ENCODE measurements at places on chromosomes 2 and 18.

- DNase-seq = no peak
Observed at GRCh38 chr2:108436976-108437375, 12.0 kb upstream of the GCC2 start.

DNA sequence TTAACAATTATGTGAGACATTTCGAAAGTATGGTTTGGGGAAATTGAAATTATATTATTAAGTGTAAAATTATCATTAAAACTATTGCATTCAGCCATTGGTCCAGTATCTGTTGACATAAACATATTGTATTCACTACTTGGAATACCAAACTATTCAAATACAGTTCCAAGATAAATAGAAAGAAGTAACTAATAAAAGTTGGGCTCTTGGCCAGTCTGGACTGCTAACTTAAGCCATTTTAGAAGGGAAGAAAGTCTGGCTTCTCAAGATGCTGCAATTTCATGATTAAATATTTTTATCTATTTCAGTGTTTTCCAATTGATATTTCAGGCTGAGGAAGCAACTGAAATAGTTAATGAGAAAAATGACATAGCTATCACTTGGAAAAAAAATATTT, 109.8 kb upstream of the CHRNA1 start:
- DNase-seq = no peak

DNA sequence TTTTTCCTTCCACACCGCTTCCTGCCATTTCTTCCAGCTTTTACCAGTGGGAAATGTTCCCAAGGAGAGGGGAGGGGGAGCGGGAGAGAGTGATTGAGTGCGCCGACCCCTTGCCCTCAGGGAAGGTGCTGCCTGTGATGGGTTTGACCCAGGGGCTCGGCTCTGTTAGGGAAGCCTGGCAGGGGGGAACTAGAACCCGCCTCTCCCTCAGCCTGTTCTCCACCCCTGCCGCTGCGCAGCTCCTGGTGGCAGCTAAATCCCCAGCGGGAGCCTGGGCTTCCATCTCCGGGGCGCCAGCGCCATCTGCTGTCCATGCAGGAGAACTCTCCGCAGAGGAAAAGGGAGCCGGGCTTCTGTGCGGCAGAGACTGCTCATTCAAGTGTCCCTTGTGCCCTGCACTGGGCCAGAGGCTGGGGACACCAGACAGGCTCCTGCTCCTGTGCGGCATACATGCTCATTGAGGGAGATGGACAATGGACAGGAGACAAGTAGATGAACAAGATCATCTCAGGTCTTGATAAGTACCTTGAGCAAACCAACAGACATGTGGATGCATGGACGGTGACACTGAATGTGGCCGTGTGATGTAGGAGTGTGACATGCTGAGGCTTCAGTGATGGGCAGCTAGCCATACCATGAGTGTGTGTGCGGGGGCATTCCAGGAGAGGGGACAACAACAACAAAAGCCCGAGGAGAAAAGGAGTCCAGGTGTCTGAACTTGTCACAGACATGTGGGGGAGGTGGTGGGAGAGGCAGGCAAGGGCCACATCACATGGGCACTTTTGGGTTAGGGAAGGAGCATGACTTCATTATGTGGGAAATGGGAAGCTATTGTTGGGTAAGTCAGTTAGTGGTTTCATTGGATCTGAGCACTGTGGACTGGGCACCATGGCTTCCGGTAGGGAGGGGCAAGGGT, 13.3 kb downstream of the CHPF start:
- peak; percentile 85 for DNase-seq

DNA sequence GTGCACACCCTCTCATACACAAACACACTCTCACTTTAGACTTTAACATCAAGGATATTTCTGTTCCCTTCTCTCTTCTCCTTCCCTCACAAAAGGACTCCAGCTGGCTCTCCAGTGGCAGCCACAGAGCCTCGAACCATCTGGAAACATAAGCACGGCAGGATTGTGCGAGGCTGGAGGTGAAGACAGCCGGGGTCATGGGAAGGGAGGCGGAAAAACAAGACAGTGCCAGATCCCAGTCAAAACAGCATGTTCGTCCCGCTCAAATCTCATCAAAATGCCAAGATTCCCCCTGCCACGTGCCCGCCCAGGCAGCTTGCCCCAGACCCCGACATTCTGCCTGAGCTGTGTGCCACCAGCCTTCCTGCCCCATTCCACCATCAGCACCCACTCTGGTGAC, 180.3 kb downstream of the ZBTB7C start:
- DNase-seq = no peak

GRCh38 chr18:24726727-24727492, 266.5 kb downstream of the HRH4 start:
- DNase-seq = peak; percentile 81

GRCh38 chr2:68744366-68744912, 9.8 kb downstream of the ARHGAP25 start:
- DNase-seq = no peak

DNA sequence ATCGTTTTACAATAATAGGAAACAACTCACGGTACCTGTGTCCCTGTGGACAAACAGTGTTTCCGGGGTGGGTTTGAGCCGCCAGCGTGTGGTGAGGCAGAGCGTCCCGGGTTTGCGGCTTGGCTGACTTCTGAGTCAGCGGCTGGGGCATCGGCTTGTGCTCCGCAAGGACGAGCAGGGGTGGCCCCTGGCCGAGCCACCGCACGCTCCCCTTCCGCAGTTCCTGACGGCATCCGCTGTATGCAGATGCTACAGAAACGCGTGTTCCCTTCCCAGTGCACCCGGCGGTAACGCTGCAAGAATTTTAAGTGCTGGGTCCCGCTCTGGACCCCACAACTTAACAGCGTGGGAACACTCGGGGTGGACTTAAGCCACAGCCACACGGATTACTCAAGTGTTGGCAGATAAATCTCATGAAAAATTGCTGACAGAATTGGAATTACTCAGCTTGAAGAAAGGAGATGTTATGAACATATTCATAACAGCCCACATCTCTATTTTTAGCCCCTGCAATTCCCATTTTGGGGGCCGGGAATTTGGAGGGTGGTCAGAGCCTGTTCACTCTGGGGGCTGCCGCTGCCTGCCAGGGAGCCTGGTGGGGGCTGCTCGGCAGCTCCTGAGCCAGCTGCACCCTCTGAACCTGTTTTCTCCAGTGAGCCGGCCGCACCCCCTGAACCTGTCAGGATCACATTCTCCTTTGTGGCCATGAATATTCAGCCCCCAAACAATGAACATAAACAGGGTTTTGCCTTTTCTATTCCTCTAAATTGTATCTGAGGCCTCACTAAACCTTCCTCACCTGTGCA, 12.6 kb upstream of the KCNG2 start:
- DNase-seq = no peak

GRCh38 chr2:150490466-150490865, 3.0 kb upstream of the RND3 start:
- DNase-seq = no peak

GRCh38 chr2:42804338-42804737, 12.0 kb upstream of the HAAO start:
- no peak for DNase-seq

DNA sequence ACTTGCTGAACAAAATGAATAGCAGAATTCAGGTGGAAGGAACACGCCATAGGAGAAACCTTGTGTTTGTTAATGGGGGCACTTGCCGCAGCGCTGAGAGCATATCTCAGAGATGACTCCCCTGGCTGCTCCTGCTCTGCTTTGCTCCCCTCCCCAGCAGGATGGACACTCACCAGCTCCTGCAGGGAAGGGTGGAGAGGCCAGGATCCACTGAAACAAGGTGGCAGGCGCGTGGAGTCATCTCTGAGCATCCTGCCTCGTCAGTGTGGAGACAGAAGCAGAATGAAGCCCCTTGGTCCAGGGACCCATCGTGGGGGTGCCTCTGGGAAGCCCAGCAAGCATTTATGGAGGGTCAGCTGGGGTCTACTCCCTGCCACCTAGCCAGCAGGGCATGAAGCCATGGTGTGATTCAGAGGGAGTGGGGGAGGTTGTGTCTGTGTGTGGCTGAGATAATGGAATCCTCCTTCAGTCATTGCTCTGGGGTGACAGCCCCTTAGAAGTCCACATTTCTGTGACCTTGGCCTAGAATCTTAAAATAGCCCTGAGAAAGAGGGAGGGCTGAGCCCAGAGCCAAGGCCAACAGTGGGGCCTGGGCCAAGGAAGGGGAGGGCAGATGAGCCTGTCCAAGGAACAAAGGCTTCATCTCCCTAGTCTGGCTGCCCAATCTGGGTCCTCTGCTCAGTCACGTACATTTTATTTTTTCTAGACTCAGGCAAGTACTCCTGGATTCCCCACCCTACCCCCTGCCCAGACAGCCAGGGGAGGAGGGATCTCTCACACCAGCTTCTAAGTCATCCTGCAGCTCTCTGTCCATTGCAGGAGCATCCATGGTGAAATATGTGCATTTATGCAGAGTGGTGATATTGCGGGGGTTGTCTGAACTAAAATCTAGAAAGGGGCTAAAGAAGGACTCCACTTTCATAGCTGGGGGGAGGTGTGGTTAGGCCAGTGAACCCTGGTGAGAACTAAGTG, 215.4 kb downstream of the ZBTB7C start:
- DNase-seq = no peak

- DNase-seq = no peak
Observed at GRCh38 chr18:10688766-10689165, 162.9 kb downstream of the NAPG start.

GRCh38 chr2:112159454-112159921, 21.3 kb downstream of the FBLN7 start:
- no peak for DNase-seq

- DNase-seq = no peak
Observed at GRCh38 chr18:52615943-52616342, 275.9 kb downstream of the DCC start.

- DNase-seq = no peak
Observed at GRCh38 chr18:12838178-12838634, 45.8 kb downstream of the PTPN2 start.

DNA sequence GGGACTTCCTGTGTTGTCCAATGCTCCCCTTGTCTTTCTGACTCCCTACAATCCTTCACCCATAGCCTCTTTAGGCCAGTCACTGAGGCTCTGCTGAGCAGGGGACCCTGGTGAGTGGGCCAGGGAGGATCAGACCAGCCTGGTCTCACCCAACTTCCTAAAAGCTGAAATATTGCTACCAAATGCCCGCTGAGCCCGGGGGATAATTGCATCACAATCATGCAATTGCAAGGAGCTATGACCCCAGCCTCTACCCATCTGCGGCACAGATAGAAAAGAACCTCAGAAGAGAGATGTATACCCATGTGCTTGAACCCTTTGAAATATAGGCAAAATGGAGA, 3.7 kb upstream of the SP100 start:
- DNase-seq = no peak

DNA sequence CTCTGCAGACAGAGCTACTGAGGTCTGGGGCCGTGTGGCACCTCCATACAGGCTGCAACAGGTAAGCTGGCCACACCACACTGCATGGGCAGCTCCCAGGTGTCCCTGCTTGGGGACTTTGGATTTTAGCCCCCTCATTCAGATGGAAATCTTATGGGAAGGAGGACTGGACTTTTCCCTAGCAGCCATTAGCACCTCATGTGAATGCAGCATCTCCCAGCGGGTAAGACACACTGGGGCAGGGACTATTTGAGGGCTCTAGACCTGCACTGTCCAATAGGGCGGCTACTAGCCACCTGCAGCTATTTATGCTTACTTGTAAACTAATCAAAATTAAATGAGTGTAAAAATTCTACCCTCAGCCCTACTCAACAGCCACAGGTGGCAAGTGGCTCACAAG, 34.2 kb upstream of the GLI2 start:
- no peak for DNase-seq

- no peak for DNase-seq
Observed at GRCh38 chr2:50167271-50167670, 864.7 kb downstream of the NRXN1 start.

GRCh38 chr2:209642146-209642820, 129.3 kb upstream of the UNC80 start:
- no peak for DNase-seq

GRCh38 chr2:196324211-196324610, 152.8 kb upstream of the STK17B start:
- no peak for DNase-seq

DNA sequence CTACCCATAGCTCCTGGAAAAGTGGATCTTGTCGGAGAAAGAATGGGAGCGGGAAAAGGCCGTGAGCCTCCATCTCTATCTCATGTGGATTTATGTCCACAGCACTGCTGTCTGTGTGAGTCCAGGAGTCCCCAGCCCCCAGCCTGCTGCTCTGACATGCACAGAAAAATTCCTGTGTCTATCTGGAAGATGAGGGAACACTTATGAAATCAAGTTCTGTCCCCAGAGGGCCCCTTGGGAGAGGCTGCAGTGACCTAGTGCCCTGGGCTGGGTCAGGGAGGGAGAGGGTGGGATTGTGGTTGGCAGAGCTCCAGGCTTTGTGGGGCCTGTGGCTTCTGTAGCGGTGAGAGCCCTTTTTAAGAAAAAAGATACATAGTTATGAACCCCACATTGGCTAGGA, 37.6 kb downstream of the HJURP start:
- DNase-seq = no peak

DNA sequence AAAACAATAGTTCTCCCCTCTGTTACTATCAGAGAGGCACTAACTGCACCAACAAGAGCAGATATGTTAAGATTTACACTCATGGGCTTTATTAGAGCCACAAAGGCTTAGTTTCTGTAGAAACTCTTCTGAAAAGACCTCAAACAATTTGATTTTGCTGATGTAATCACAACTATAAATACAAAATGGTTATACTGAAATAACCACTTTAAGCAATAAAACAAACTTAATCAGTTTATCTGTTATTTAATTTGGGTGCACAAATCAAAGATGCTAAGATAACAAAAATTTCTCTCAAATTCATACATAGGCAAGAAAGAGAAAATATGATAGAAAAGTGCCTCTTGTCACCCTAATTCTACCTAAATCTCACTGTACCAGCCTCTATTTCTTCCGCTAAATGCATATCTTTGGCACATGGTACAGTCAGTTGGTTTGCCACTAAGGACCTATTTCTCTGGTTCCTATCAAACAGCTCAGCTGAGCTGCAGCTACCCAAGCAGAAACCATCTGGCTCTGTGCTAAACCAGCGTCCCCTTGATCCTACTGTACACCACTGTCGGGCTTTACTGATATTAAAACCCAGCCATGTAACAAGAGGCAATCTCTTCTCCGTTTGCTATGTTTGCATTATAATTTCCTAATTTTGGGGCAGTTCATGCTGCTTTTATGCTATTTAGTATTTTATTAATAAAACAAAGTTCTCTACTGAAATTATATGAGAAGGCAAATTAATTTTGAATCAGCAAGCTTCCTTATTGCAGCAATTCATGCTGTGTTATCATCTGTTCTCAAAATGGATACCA, 60.1 kb downstream of the CWC22 start:
- DNase-seq = no peak

- DNase-seq = no peak
Observed at GRCh38 chr2:174059178-174059883, 94.2 kb upstream of the SP3 start.

DNA sequence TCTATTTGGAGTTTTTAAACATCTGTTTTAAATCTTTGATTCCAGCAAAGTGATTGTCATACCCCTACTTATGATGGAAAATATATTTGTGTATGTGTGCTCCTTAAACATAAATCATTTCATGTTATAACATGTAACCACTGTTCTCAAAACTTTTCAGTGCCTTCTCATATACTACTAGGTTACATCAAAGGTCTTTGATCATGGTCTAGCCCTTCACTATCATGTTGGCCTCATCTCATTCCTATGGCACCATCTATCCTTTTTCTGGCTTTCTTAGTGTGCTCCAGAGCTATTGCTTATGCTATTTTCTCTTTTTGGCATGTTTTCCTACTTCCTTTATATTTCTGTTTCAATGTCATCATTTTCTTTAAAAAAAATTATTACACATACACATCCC, 367.9 kb upstream of the SLC39A10 start:
- no peak for DNase-seq
